Posterior cingulate gyrus (tissue), 11 donors: ENCODE measurements at places on chromosomes 3 and 15.
A peak's percentile ranks its signal among the peaks of the same experiment; 100 is the strongest.

GRCh38 chr3:59127071-59127470, 77.2 kb upstream of the CFAP20DC start:
- DNase-seq = peak; percentile 8

- DNase-seq = no peak
Measured at GRCh38 chr15:35055416-35056105, 29.5 kb downstream of the NANOGP8 start.

DNA sequence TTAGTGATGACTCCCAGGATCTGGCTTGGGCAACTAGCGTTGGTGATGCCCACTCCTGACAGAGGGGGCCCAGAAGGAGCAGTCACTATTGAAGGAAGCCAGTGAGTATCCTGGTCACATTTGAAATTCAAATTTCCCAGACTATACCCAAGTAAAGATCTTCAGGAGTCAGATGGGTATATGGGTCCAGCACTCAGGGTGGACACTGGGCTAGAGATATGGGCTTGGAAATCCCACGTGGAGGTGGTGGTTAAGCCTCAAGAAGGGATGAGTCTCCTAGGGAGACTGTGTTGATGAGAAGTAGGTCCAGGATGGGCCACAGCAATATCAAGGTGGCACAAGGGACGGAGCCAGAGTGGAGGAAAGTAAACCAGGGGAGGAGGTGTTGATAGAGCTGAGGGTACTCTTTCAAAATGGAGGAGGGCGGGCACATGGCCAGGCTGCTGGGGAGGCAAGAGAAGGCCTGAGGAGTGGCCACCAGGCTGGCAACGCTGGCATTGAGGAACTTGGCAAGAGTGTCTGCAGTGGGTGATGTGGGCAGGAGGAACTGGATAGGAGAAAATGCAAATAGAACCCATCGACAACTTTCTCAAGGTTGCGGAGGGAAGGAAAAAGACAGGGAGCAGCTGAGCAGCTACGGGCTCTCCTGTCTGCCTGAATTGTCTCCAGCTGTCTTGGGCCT, 3.7 kb upstream of the SLCO2A1 start:
- no peak for DNase-seq

GRCh38 chr15:53658827-53659555, 100.5 kb downstream of the WDR72 start:
- DNase-seq = no peak

- DNase-seq = peak; percentile 74
Measured at GRCh38 chr15:31346367-31347066, 19.9 kb downstream of the KLF13 start.

DNA sequence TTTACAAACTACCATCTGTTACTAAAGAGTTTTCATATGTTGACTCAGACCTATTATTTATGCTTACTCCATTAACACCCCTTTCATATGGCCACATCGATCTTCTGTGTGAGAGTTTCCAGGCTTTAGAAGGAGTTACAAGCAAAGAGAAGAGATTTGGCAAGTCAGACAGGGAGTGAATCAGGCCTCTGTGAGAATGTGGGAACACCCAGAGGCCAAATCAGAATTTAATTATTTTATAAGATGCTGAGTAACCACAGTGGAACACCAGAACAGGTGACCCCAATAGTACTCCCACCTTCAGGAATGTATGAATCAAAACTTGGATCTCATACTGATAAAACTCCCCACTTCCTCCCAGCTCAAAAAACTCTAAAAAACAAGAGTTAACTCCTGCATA, 42.0 kb downstream of the IFT57 start:
- no peak for DNase-seq

DNA sequence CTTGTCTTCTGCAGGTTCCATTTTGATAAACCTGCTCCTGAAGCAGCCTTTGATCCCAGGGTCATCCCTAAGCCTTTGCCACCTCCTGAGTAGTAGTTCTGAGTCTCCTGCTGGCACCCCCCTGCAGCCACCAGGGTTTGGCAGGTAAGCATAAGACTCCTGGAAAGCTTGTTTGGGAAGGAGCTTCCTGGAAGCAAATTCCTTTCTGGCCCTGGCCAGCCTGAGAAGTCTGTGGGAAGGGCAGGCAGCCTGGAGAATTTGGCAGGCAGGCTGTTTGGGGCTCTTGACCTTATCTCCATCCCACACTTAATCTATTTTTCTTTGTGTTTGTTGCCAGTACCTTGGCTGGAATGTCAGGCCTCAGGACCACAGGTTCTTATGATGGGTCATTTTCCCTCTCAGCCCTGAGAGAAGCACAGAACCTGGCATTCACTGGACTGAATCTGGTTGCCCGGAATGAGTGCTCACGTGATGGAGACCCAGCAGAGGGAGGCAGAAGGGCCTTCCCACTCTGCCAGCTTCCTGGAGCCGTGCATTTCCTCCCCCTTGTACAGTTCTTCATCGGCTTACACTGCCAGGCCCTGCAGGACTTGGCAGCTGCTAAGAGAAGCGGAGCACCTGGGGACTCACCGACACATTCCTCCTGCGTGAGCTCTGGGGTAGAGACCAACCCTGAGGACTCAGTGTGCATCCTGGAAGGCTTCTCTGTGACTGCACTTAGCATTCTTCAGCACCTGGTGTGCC, 13.4 kb downstream of the ATRIP start:
- DNase-seq = no peak

GRCh38 chr15:74318376-74319137, 48.9 kb downstream of the CYP11A1 start:
- no peak for DNase-seq
